ENCODE measurements at places on chromosomes 3 and 15. TPM values are rescaled to one million over a fixed set of nuclear protein-coding genes. Genes with fewer than 3 reads are reported as not detected.

DNA sequence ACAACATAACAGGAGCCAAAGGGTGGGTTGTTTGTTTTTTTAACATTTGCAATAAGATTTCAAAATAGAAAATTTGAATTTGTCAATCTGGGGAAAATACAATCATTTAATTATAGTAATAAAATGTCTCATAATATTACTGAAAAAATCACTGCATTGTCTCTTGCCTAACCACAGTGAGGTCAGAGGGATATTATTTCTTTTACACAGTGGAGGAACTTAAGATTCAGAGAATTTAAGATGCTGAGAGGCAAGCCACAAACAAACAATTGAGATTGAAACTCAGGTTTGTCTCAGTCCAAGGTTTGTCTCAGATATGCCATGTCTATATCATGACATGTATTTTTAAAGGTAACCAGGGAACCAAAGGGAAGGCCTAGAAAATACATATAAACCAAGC, 428.7 kb downstream of the FOXP1 start:
- no peak for DNase-seq

- DNase-seq, result no peak
Measured at GRCh38 chr3:41328926-41329325, 129.6 kb downstream of the CTNNB1 start.

DNA sequence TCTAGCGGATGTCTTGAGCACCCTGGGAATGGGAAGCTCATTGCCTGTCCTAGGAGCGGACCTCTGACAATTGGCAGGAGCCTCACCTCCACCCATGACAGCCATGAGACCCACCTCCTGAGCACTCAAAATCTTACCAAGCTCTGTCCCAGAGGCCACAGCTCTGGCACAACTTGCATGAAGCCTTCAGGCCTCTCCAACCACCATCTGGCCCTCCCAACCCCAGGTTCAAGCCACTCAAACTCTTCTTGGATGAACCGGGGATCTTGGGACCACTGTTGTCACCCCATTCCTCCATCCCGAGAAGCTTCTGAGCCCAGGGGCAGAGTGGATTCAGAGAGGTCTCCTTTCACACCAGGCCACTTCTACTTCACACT, 1.5 kb downstream of the VIPR1 start:
- DNase-seq, result no peak

- DNase-seq, result no peak
Measured at GRCh38 chr15:89203705-89204273, 17.6 kb downstream of the RLBP1 start.

Gene ZNF860
- total RNA-seq, result 2.9 TPM

Measured in HCT116 (cell line).